ENCODE measurements at places on chromosomes 4 and X.

DNA sequence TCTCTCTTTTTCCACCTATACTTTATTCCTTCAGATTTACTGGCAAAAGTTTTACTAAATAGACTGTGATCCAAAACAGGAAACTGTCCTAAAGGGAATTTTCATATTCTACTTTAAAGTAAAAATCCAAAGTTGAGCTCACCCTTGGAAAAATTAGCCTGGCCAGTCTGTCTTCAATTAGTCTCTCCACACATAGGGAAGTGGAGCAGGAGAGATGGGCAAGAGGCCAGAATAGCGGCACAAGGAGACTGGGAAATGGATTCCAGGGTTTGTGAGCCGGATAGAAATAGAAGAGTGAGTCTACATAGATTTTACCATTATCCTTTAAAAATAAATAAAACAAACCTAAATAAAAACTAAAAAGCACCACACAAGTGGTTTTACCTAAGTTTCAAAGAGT, 16.2 kb upstream of the FRMD7 start:
- DNase-seq = no peak

DNA sequence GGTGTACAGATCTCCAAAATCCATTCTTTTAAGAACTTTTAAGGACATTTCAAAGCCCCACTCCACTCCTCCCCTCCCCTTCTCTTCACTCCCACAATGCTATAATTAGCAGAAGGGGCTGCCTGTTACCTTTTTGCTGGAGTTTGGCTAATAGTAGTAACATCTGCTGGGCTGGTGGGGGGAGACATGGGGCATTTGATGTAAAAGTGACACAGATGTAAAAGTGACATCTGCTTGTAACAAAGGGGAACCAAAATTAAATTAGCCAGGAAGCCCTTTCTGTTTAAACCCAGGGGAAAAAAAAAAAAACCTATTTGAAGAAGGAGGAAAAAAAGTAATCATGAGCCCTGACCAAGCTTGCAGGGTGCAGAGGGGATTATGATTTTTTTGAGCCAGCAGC, 5.4 kb upstream of the PHOX2B start:
- DNase-seq = no peak

DNA sequence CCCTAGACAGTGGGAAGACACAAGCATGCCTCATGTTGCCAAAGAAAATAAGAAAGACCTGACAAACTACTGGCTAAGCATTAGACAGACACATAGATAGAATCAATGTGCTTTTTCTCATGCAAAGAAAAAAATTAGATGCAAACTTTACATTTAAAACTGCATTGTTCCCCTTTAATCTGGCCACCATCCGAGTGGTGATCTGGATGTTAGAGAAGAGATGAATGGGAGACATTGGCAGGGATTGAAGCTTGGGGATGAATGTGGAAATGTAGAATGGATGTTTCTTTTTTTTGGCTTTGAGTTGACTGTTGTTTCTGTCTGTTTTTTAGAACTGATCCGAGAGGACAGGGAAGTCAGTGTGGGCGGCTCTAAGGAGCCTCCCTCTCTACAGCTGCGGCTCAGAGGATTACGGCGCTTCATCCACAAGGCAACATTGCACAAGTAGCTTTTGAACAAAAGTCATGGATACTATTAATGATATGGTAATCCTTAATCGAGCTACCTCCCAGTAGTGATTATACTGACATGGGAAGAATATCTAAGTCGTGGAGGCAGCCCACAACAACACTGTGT, 53.0 kb downstream of the HELT start:
- no peak for DNase-seq

- DNase-seq = no peak
These were observed 212.3 kb upstream of the RPS6KA3 start for GRCh38 chrX:20479048-20479447.

DNA sequence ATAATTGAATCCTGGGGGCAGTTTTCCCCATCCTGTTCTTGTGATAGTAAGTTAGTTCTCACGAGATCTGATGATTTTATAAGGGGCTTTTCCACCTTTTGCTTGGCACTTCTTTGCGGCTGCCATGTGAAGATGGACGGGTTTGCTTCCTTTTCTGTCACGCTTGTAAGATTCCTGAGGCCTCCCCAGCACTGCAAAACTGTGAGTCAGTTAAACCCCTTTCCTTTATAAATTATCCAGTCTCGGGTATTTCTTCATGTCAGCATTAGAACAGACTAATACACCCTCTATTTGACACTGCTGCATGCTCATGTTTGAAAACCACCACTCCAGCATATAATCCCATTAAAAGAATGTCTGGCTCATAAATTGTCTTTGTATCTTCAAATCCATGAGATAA, 264.4 kb upstream of the ITM2A start:
- no peak for DNase-seq

DNA sequence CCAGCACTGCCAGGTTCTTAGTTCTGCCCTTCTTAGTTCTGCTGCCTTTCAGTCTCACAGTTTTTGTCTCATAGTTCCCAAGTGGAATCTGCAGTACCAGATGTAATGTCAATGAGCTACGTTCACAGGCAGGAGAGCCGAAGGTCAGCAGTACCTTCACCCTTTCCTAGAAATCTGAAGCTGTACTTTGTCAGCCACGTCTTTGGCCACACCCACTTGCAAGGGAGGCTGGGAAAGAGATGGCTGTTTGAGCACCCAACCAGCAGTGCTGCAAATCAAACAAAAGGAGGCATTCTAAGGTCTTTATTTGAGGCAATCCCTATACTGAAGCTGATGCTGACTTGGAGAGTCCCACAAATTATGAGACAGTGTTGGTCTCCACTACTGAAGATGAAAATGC, 199.1 kb upstream of the NPY2R start:
- DNase-seq = no peak

DNA sequence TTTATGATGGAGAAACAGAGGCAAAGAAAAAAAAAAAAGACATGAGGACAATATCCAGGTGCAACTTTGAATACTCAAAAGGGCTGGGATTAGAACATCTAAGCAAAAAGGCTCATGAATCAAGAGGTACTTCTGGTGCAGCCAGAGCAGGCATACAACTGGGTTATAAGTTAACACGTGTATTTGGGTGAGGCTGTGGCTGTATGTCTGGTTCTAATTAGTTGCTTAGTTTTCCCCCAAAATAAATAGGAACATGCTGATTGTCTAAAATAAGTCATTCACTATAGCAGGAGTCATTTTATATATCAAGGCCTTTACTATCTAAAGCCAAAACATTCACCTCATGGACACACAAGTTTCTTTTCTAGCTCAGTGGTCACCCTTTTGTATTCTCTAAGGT, 20.2 kb downstream of the NHS start:
- DNase-seq = no peak

DNA sequence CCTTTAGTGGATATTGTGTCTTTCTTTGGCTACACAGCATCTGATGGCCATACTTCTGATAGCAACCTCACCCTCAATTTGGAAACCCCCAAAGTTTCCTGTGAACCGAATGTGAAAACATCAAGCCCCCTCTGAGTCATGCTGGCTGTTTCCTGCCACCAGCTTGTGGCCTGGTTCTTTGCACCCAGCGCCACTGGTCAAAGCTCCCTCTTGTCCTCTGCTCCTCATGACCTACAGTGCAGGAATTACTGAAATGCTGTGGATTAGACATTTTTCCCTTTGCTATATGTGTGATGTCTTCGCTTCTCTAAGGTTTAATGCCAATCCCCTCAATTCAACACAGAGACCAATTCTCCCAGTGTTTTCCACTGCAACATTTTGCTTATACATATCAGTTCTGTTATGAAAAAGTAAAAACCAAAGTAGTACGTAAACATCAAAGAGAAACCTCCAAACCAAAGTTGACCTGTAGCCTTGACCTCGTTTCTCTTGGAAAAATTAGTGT, 224.0 kb upstream of the TENM3 start:
- no peak for DNase-seq

DNA sequence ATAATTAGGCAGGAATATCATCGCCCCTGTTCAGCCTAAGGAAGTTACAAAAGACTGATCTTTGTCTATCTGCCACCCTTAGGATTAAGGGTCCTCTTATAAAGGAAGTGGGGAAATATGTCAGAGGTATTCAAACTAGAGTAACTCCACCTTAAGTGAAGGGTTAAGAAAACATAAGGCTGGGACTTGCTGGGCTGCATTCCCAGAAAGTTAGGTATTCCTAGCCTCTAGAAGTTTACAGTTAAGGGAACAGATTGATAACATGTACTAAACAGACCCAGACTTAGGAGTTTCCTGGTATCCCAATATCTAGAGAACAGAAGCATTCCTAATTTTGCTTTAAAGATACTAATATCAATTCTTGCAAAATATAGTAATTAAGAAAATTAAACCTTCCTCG, 6.0 kb downstream of the CXCL2 start:
- no peak for DNase-seq

- DNase-seq = no peak
These were observed 5.5 kb downstream of the SEPSECS start for GRCh38 chr4:25154594-25155265.

DNA sequence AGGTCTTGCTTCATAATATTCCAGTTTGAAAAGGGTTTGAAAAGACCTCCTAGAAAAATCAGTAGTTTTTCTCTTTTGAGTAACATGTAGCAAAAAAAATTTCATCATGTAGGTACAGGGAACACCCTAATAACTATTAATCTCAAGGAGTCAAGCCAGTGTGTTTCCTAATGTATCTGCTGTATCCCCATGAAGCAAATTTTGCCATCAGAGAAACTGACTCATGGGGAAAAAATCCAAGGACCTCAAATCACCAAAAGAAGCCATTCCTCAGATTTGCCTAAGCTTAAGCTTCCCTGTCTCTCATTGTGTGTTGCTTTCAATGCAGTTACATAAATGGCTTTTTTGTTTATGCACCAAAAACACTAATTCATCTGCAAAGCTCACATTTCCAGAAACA, 29.7 kb downstream of the F9 start:
- DNase-seq = no peak

- DNase-seq = no peak
These were observed 49.7 kb upstream of the ANKRD17 start for GRCh38 chr4:73308286-73308685.

- DNase-seq = no peak
These were observed 136.2 kb downstream of the PALLD start for GRCh38 chr4:168633064-168633463.

- no peak for DNase-seq
These were observed 111.5 kb upstream of the SFRP2 start for GRCh38 chr4:153900426-153900825.

DNA sequence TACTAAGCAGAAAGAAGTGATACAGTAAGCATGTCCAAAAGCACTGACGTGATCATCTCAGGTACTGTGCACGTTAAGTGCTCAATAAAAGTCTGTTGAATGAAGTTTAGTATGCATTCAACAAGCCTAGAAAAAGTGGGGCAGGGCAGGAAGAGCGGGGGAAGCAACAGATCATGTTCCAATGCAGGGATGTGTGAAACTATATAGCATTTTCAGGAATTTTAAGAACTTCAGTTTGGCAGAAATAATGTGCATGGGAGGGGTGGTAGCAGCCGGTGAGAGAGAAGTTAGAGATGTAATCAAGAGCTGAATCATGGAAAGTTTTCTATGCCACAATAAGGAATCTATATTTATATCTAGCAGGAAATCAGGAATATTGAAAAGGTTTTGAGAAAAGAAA, 19.2 kb upstream of the CCNA2 start:
- no peak for DNase-seq

- DNase-seq = no peak
These were observed 40.0 kb downstream of the PWWP3B start for GRCh38 chrX:106208154-106208553.

DNA sequence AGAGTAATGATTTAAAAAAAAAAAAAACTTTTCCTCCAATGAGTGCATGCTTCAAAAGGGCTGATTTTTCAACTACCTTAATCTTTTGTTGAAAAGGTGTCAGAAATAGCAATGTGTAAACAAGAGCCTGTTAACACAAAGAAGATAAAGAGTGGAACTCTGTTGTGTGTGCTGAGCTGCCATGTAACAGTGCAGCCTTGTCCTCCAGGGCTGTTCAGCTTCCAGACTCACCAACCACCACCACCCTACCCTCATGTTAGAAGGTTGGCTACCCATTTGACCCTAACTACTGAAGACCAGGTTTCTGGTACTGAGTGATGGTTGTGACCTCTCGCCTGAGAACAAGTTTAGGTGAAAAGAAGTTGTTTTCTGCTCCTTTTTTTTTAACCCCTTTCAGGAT, 222.8 kb upstream of the TEX13C start:
- DNase-seq = no peak

- DNase-seq = no peak
These were observed 104.5 kb downstream of the IRF2 start for GRCh38 chr4:184369871-184370270.

- no peak for DNase-seq
These were observed 10.6 kb upstream of the TADA2B start for GRCh38 chr4:7032596-7032995.

DNA sequence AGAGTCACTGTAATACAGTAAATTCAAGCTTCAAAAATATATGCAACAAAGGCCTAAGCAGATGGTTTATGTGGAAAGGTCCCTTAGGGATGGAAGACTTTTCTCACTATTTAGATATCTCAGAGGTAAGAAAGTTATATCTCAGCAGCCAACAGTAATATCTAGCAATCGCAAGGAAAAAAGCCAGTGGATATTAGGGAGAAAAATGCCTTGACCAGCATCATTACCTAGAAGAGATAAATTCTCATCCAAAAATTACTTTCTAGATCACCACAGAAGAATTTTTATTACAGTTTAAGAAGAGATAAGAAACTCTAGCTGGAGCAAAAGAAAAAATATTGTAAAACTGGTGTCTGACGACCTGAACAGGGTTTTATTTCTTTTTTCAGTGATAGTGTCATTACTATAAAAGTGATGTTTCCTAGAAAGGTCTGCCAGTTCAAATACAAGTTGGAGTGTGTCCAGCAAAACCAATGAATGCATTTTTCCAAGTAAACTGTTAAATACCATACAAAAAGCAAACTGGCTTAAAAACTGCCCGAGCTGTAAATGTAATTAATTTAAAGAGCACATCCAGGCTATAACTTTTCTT, 100.0 kb downstream of the ATP11C start:
- no peak for DNase-seq

DNA sequence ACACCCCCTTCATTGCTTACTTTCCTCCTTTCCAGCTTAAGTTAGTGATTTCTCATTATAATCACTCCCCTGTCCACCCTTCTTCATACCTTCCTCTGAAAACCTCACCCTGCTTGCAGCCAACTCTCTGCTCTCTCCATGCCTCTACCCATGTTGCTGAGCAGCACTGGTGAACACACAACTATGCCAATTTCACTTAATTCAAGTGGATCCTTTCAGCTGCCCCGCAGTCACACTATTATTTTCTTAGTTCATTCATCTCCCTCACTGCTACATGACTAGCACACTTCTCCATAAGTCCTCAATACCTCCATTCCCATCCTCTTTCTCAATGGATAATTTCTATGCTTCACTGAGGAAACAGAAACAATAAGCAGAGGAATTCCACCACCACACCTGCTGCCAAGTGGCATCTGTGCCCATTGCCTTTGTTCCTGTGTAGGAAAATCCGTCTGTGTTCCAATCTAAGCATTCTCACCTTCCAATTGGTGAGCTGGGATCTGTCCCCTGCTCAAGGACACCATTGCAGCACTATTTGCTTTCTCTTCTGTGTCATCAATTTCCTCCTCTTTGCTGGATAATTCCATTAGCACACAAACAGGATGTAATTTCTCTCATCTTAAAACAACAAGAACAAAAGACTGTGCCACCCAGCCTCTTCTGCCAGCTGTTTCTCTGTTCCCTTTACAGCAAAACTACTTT, 25.2 kb upstream of the PRSS48 start:
- DNase-seq = no peak

- DNase-seq = no peak
These were observed 30.4 kb upstream of the CLTRN start for GRCh38 chrX:15694941-15695451.

GRCh38 chr4:80035336-80035735, 37.7 kb downstream of the ANTXR2 start:
- no peak for DNase-seq

GRCh38 chr4:7625071-7625470, 190.3 kb upstream of the PSAPL1 start:
- no peak for DNase-seq
